Right lobe of liver (tissue), 6 donors: ENCODE measurements at places on chromosomes 5 and 9.

DNA sequence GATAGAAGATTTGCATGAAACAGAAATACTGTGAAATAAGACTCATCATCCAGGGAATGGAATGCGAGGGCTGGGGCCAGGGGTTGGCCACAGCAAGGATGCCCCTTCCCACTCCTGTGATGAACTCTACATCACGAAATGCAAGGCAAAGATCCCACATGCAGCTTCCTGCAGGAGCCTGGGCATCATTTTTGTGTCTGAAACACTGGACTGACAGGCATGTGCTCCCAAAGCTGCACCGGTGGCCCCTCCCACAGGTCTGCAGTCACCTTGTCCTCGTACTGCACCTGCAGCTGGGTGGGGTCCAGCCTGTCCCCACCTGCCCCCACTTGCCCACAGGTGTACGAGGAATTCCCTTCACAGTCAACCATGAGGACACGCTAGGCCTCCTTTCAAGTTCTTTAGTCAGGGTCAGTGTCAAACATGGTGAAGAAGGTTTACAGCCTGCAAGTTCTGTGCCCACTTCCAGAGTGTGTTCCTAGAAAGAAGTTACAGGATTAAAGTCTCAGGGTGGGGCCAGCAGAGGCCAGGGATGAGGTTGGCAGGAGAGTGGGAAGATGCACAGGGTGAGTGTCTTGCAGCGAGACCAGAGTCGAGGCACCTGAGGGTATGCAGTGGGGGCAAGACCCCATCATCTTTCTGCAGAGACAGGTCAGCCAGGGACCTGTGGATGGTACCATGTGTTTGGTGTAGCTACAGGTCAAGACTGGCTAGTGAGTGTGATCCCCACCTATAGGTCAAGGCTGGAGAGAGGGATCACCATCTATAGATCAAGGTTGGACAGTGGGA, 155.0 kb upstream of the IRX2 start:
- DNase-seq, result peak; percentile 23

DNA sequence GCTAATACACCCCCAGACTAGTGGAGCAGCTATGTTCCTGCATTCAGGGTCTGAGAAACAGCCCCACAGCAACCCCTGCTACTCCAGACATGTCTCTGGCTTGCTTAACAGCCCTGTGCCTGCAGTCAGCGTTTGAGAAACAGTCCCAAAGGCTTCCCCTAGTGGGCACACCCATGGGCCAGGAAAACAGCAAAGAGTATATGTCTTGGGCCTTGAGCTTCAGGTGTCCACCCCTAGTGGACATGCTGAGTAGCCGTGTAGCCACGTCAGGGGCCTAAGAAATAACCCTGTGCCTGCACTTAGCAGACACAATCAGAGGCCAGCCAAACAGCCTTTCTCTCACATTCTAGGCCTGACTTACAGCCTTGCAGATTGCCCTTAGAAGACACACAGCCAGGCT, 698.6 kb downstream of the PTPRD start:
- DNase-seq, result no peak

DNA sequence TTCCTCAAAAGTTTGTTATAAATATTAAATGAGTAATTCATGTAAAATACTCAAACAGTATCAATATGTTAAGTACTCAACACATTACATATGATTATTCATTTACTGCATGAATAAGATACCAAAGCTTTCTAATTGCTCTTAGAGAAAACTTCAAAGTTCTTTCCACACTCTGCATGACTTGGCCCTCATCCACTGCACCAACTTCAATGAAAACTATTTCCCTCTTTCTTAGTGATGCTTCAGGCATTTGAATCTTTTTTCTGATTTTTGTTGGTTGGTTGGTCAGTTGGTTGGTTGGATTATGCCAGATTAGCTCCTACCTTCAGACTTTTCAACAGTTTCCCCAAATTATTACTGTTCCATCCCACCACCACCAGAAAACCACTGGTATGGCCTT, 314.7 kb upstream of the RGMB start:
- no peak for DNase-seq

- DNase-seq, result no peak
These were observed 15.1 kb downstream of the TEK start for GRCh38 chr9:27124151-27124550.

DNA sequence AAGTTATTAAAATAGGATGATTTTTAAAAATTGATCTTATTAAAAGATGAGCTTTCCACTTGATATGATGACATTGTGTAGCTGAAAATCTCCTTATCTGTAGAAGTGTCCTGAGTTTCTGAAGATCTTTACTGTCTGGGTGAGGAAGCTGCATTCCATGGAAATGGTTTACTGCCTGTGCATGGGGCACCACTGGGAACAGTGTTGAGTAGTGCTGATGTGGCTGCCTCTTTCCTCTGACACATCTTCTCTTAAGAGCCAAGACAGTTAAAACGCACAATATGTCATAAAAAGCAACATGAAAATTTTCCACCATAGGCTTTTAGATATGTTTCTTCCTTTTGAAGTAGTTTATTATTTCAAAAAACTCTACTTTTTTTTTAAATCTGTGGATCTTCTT, 24.6 kb downstream of the SECISBP2 start:
- DNase-seq, result no peak

- no peak for DNase-seq
These were observed 3.6 kb downstream of the SLC24A2 start for GRCh38 chr9:19785230-19785629.

- DNase-seq, result no peak
These were observed 1.5 kb downstream of the ST6GALNAC4 start for GRCh38 chr9:127915325-127915752.

- DNase-seq, result no peak
These were observed 22.3 kb upstream of the RNF130 start for GRCh38 chr5:180093651-180094382.

- no peak for DNase-seq
These were observed 96.2 kb upstream of the CCDC112 start for GRCh38 chr5:115392611-115393010.

DNA sequence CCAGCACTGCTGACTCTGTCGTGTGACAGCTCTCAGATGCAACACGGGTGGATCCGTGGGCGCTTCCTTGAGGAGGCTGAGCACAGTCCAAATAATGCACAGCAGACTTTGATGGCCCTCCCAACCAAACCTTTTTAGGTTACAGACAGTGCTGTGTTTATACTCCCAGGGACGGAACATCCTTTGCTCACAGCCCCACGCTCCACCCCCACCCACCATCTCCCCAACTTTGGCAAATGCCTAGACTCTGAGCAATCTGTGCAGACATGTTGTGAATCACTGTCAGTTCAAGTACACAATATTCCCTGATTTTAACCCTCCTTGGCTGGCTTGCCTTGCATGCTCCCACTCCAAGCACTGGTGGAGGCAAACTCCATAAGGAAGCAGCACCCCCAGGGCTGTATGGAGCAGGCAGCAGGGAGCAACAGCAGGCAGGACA, 324.6 kb downstream of the MLLT3 start:
- no peak for DNase-seq

DNA sequence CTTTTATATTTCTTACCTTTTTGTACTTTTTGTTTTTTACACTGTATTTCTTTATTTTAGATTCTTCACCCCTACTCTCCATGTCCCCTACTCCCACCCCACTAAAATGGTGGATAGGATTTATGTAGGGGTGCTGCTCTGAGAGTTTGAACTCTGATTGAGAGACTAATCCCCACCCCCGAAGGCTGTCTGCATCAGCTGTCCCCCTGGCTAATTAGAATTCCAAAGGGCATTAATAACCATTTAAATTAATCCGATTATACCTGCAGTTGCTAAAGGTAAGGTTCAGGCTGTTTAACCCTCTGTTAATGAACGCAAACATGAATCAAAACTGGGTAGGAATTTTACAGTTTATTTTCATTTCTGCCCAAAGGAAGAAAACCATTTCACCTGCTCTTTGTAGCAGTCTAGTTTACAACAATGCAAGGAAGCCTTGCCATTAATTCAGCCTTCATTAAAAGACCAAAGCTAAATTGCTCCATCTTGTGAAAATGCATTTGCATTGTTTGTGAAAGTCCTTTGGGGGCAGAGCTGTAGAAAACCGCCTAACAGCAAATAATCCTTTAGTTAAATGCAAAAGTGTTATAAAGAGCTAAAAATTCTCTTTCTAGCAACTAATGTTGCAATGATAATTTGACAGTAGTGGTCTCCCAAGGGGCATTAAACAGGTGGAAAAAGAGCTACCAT, 71.2 kb downstream of the ZCCHC7 start:
- DNase-seq, result no peak

GRCh38 chr5:101012880-101013279, 109.8 kb upstream of the ST8SIA4 start:
- DNase-seq, result no peak

DNA sequence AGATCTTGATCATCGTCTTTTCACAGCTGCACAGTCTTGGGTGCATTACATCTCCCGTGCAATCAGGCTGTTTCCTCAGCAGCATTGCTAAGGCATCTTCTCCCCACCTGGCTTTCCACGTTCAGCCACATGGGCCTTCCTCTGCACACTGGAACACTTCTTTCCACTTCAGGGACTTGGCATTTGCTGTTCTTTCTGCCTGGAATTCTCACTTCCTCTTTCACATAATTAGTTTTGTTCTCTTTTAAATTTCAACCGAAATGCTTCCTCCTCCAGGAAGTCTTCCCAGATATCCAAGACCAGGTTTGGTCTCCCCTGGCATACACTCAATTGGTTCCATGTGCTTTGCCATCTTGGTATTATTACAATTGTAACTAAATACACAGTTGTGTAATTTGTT, 43.8 kb downstream of the WHRN start:
- no peak for DNase-seq

DNA sequence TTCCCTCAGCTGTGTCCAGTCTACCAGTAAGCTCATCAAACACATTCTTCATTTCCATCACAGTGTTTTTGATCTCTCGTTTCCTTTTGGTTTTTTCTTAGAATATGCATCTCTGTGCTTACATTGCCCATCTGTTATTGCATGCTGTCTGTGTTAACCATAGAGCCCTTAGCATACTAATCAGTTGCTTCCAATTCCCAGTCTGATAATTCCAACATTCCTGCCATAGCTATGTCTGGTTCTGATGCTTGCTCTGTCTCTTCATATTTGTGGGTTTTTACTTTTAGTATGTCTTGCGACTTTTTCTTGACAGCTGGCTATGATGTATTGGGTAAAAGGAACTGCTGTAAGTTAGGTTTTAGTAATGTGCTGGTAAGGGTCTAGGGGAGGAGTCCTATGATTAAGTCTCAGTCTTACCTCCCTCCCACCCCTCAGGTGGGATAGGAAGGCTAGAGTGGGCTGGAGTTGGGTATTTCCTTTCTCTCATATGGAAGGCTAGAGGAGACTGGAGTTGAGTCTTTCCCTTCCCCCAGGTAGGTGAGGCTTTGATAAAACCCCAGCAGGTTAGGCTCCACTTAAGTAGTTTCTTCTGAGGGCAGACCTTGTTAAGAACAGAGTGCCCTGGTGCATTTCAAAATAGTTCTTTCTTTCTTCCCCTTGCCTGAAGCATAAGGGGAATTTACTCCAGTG, 99.1 kb upstream of the RASGRF2 start:
- no peak for DNase-seq

DNA sequence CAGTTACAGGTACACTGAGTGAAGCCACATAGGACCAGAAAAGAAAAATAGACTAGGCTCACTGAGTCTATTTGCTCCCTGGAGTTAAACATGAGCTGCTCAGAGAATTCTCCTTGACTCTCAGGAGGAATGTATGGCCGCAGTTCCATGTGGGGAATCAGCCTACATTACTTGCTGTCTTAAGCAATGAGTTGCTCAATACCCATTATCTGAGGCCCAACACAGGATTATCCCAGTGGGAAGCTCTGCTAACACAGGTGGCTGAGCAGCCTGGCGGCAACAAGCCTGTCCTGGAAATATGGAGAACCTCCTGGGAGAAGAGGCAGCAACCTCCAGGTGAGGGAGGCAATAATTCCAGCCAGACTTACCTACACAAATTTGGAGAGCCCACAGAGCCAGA, 177.5 kb upstream of the NREP start:
- no peak for DNase-seq

DNA sequence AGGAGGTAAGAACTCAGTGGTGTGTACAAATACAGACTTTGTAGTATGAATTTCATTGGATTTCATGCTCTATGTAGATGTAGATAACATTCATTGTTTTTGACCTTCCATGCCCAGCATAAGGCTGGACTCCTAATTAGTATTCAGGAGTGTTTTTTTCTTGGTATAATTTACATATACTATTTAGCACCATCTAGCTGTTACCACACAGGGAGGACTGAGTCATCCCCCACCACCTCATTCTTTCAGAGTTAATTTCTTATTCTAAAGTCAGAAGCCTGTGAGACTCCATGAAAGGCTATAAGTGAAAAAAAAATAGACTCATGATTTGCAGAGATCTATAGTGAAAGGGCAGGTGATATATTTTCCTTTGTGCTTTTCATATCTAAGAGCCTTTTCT, 555.0 kb downstream of the PRR16 start:
- no peak for DNase-seq

- DNase-seq, result no peak
These were observed 2396.1 kb upstream of the C9orf72 start for GRCh38 chr9:29969408-29969807.

DNA sequence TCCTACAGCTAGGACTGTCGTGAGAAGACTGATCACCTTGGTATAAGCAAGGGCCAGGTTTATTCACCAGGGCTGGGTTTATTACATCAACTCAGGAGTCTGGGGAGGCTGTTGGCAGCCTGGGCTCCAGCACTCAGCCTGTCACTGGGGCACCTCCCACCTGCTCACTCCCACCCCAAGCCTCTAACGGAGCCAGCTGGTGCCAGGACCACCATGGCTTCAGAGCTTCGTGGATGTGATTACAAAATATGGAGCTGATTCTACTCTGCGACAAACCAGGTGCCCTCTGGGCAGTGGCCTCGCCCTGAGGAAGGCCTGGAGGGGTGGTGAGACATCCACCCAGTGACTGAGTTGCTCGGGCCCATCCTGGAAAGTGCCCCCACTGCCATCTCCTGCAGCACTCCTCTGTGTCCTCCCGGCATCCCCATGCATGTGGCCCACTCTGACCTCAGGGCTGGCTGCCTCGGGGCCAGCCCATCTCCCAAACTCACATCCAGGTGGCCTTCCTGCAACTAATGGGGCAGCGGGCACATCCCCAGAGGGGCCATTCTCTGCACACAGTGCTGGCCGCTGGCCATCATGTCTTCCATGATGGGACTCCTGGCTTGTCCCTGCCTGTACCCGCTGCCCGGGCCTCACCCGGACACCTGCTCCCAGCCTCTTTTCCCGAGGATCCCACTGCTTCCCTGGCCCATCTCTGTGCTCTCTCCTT, 49.6 kb downstream of the SECISBP2 start:
- no peak for DNase-seq

GRCh38 chr5:53792338-53792737, 231.9 kb downstream of the NDUFS4 start:
- DNase-seq, result no peak
